Hematopoietic multipotent progenitor cell treated with erythropoietin and hydrocortisone succinate and interleukin-3 and kit ligand, for 4 days (in vitro differentiated cells): ENCODE measurements at places on chromosomes 2 and 18.
A peak's percentile ranks its signal among the peaks of the same experiment; 100 is the strongest.

DNA sequence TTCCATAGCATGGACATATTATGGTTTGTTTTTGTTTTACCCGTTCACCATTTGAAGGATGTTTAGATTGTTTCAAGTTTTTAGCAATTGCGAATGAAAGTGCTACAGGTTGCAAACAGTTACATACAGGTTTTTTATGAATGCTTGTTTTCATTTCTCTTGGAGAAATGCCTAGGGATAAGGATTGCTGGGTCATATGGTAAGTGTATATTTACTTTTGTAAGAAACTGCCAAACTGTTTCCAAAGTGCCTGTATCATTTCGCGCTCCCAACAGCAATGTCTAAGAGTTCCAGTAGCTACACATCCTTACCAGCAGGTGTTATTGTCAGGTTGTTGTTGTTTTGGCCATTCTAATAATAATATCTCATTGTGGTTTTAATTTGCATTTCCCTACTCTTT, 251.7 kb downstream of the PHLPP1 start:
- DNase-seq: no peak

GRCh38 chr2:160387558-160388262, 105.9 kb downstream of the RBMS1 start:
- DNase-seq: no peak

DNA sequence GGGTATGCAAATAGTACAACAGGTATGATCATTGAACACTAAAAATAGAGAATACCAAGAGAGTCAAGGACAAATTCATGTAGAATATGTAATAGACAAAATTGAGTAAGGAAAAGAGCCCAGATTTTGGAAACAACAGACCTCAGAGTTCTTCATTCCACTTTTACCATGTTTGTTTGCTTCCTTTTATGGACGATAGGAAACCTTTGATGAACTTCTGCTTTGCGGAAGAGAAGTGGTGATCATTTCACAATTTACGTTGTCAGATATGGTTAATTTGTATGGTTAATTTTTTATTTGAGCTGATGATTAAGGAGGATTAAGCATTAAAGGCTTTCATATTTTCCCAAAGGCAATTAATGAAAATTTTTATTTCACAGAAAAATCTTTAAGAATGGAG, 16.3 kb downstream of the MARCHF7 start:
- DNase-seq: peak; percentile 19

DNA sequence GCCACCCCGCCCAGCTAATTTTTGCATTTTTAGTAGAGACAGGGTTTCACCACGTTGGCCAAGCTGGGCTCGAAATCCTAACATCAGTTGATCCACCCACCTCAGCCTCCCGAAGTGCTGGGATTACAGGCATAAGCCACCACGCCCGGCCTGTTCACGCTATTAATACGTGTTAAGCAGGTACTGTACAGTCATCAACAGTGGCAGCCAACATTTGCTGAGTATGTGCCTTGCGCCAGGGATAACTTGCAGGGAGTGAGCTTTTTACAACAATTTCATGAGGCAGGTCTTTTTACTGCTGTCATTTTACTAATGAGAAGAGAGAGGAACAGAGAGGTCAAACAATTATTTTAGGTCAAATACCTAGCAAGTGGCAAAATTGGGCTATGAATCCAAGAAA, 115.2 kb downstream of the AP1S3 start:
- no peak for DNase-seq

GRCh38 chr2:39377226-39377939, 59.7 kb downstream of the MAP4K3 start:
- DNase-seq: peak; percentile 81

GRCh38 chr18:23627321-23627720, 35.4 kb downstream of the ANKRD29 start:
- DNase-seq: no peak

- DNase-seq: no peak
Observed at GRCh38 chr2:27451095-27451494, 8.9 kb downstream of the KRTCAP3 start.

GRCh38 chr2:233208382-233209116, 42.9 kb upstream of the ATG16L1 start:
- no peak for DNase-seq

DNA sequence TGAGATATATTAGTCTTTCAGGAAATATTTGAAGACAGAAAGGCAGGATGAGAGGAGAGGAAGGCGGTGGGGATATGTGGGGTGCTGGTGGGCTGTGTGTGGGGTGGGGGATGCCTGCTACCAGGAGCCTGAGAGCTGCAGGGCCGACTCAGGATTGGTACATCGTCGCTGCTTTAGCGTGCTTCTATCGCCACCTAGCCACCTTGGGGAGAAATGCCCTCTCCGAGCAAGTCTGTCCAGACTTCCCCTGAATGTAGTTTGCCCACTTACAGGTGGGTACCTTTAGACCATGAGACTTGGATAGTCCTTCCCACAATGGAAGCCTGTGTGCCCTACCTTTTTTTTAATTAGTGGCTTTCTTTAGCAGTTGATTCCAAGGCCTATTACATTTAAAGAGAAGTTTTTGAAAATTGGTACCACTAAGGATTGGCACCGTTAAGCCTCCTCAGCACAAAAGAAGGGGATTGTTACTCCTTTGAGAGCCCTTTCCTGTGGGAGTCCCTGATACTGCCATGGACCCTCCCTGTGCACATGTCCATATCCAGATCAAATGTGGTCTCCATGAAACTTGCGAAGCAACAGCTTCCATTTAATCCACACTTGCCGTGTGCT, 114.1 kb upstream of the NDUFV2 start:
- DNase-seq: peak; percentile 82

DNA sequence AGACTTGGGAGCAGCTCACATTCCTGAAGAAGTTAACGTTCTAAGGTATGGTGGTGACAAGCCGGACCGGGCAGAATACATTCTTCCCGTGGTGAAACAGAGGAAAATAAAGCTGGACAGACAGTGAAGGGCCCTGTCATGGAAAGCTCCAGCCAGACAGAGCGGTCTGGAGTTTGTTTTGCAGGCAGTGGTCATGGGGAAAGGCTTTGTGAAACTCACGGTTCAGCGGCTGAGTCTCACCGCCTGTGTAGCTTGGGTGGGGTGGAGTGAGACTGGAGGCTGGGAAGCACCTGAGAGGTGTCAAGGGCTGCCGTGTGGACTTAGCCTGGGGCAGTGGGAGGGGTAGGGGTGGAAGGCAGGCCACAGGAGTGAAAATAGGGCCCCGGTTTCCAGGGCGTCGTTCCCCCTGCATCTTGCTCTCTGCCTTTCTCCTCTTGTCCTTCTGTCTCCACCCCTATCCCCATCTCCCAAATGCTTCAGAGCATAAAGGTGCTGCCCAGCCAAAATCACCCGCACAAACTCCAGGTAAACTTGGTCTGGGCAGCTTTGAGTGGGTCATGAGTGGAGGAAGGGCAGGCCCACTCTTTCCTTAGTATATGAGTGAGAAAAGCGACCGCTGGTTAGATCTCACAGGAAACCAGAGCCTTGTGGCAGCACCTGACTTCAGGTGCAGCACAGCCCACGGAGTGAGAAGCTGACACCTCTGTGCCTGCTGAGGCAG, 11.4 kb upstream of the SLC20A1 start:
- DNase-seq: no peak

- peak; percentile 36 for DNase-seq
Observed at GRCh38 chr2:88170472-88170892, 336 bp downstream of the THNSL2 start.

GRCh38 chr2:67548317-67549201, 151.4 kb downstream of the ETAA1 start:
- no peak for DNase-seq

DNA sequence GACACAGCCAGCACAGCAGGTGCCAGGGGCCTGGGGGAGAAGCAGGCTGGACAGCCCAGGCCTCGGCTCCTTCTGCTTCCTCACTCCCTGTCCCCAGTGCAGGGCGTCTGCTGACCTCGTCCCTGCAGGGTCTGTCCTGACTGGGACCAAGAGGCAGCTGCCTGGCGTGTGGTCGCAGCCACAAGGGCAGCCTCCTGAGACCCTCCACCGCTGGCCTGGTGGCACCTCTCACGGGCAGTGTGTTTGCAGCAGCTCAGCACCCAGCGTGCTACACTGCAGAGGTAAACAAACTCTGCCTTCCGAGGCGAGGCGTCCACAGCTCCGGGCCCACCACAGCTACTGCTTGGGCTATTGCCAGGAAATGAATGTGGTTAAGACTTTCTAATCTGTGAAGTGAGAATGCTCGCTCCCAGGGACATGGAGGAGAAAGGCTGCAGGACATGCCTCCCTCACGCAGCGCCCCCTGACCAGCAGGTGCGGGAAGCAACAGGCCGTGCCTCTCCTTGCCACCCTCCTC, 46.1 kb upstream of the HPCAL1 start:
- DNase-seq: peak; percentile 79

DNA sequence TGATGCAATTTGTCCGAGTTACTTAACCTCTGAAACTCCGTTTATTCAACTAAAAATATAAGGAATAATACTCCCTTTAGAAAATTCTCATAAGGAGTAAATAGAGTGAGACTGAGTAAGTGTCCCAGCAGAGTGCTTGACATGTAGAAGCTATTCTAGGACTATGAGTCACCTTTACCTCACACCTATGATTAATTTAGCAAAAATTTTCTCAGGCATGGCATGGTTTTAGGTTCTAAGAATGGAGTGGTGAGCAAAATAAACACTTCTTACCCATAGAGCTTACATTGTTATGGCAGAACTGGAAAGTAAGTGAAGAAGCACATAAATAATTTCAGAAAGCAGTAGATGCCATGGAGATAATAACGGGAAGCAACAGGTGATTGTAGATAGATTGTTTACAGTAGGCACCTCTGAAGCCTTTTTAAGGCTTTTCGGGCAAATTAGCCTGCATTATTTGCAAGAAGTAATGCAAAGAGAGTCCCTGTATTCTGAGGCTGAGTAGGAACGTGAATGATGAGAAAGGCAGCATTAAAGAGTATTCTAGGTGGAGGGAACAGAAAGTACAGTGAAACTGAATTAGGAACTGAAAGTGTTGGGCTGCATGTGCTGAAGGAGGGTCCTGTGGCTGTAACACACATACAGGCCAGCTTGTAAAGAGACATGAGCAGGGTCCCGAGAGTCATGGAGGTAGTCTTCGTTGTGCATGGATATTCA, 209.2 kb downstream of the ZNF407 start:
- DNase-seq: no peak

DNA sequence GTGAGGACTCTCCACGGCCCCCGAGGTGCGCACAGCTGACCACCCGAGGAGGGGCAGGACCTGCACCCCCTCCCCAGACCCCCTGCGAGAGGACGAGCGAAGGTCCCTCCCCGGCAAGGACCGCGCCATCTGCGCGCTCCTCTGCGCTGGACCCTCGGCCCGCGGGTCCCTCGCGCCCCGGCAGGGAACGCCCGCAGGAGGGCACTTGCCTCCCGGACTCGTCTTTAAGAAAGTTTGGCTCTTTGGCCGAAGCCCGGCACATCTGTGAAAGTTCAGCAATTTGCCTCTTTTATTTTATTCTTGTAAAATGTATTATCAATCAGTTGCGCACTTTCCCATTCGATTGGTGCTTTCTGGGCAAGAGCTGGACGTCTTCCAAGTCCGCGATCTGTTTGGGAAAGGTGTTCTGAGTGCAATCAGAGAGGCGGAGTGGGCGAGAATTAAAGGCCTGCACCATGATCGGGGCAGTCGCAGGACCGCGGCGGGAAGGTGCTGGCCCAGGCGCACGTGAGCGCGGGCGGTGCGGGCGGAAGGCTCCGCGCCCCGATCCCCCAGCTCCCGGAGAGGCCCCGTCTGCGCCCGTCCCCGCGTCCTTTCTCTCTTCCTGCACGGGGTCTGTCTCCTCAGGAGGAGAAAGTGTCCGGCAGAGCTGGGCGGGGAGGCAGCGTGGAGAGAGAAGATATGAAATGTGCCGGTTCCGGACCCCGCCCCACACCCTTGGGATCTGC, 1.6 kb upstream of the ALKAL2 start:
- peak; percentile 60 for DNase-seq

DNA sequence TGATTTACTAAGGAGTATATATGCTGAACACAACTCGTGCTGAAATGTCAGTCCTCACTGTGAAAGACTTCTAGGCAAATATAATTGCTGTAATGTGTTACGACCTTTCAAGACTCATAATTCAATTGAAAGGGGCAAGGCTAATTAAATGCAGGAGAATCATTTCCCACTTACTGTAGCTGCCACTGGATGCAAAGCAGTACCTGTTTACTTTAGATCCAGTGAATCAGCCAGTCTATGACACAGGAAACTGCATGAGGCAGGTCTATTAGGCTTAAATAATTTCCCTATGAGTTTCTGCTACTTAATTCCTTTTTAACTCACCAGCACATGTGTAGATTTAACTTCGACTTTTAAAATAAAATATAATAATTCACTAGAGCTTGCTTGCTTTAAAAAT, 125.6 kb downstream of the CTNNA2 start:
- DNase-seq: no peak

GRCh38 chr2:65666156-65666725, 233.8 kb upstream of the SPRED2 start:
- DNase-seq: peak; percentile 25

- peak; percentile 25 for DNase-seq
Observed at GRCh38 chr2:203535784-203536585, 884 bp upstream of the RAPH1 start.

DNA sequence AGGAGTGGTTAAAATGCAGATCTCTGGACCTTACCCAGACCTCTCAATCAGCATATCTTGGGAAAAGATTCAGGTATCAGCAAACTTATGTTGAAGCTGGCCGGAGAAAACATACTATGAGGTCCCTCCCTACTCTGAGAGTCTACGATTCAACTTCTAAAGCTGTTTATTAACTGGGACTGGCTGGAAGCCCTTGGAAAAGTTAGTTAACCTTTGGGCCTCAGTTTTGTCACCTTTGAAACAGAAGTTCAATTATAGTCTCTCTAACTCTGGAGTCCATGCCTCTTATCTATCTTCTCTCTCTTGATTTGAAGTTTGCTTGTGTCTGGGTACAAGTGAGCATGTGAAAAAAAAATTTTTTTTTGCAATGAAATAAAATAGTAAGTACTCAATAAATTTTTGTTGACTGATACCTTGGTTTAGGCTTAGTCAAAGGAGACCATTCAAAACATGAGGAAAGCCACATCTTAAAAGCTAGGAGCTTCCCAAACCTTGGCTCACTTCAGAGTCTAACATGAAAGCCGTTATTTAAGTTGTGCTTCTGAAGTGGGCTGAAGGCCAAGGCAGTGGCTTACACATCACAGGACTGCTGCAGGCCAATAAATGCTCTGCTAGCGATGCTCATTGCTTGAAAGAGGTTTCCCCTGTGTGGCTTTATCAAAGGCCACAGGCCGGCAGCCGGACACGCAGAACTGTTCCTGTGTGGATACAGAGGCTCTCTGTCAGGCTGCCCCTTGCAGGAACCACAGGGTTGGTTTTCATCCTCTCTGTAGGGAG, 110.6 kb upstream of the FAM136A start:
- DNase-seq: no peak

DNA sequence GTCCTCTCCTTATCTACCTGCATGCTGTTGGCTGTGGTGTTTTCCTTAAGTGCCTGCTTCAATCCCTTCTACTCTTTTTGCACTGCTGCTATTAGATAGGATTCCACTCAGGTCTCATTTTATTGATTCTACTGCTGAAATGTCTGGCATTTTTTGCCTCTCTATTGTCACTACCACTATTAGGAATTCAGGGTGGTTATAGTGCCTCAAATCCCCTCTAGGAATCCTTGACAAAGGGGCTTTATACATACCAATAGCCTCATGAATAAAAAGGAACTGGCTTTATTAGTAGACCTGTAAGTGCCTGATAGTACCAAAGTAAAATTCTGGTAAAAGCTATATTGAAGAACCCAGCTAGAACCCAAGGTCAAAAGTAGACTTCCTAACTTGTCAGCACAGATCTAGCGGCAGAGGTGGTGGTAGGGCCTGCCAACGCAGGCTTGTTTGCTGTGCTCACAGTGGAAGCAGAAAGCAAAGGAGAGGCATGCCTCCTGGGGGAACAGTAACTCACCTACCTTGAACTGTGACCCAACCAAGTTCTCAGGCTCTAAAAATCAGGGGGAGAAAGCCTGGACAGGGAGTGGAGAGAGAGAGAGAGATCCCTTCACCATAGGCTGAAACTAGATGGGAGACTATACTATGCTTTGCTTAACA, 200.8 kb downstream of the RAB3GAP1 start:
- DNase-seq: no peak
